HFFc6 (cell line): ENCODE measurements at places on chromosomes 1 and 21. TPM values are rescaled to one million over a fixed set of nuclear protein-coding genes. Genes with fewer than 3 reads are reported as not detected.
A peak's percentile ranks its signal among the peaks of the same experiment; 100 is the strongest.

RAB7B gene
- 1.6 to 5.8 TPM (median 3.3 TPM) in 3 replicates for total RNA-seq

- H3K4me3 ChIP-seq, result no peak overlapping the region
- DNase-seq, result no peak
- no peak overlapping the region for H3K27ac ChIP-seq
- peaks cover 1% of the 10 kb centered on the region; the same call in 1 of the 2 replicates for H3K27me3 ChIP-seq
- H3K36me3 ChIP-seq, result no peaks in the 10 kb centered on the region
Observed at GRCh38 chr21:34612056-34612455, 2.9 kb downstream of the RCAN1 start.

GRCh38 chr1:42674682-42675081, 7.5 kb upstream of the YBX1 start:
- peaks cover 19% of the 10 kb centered on the region for H3K4me1 ChIP-seq
- no peak overlapping the region for H3K4me3 ChIP-seq
- H3K27ac ChIP-seq, result no peak overlapping the region
- DNase-seq, result no peak
- H3K36me3 ChIP-seq, result peaks cover 10% of the 10 kb centered on the region

CTTNBP2NL gene
- 74.3 to 79.9 TPM (median 76.2 TPM) in 3 replicates for total RNA-seq

GABRD gene
- total RNA-seq, result not detected in 3 replicates

KRTAP10-11 gene
- total RNA-seq, result not detected in 3 replicates

LCE2B gene
- total RNA-seq, result not detected in 3 replicates

SHISA4 gene
- 39.3 to 57.1 TPM (median 49.6 TPM) in 3 replicates for total RNA-seq

GRCh38 chr21:44848821-44849521, 24.5 kb downstream of the PTTG1IP start:
- no peak overlapping the region for H3K27ac ChIP-seq
- peaks cover 6% of the 10 kb centered on the region for H3K27me3 ChIP-seq
- no peak for DNase-seq

- peaks cover 12% of the 10 kb centered on the region; the same call in 1 of the 2 replicates for H3K36me3 ChIP-seq
- DNase-seq, result no peak
Observed at GRCh38 chr1:200386416-200386815, 23.4 kb downstream of the ZNF281 start.

PIGR gene
- 0.26 and 0.39 TPM in 2 replicates for total RNA-seq

CCDC27 gene
- not detected in 2 replicates for total RNA-seq

GRCh38 chr1:38061883-38062328, 15.3 kb upstream of the POU3F1 start:
- H3K27me3 ChIP-seq, result peaks cover 20% of the 10 kb centered on the region
- peaks cover 11% of the 10 kb centered on the region for H3K4me1 ChIP-seq
- H3K36me3 ChIP-seq, result no peaks in the 10 kb centered on the region
- H3K4me3 ChIP-seq, result no peak overlapping the region

DHDDS gene
- total RNA-seq, result 66.0 to 73.0 TPM (median 68.3 TPM) in 3 replicates

GRCh38 chr1:238099871-238100270, 209.1 kb upstream of the ZP4 start:
- no peak overlapping the region for H3K27ac ChIP-seq
- peaks cover 7% of the 10 kb centered on the region; the same call in 1 of the 2 replicates for H3K4me1 ChIP-seq
- peaks cover 8% of the 10 kb centered on the region for H3K36me3 ChIP-seq
- H3K4me3 ChIP-seq, result no peak overlapping the region
- peak; percentile 7 for DNase-seq

NID1 gene
- 95.0 to 115 TPM (median 96.2 TPM) in 3 replicates for total RNA-seq

GRCh38 chr1:153293480-153293775, 19.3 kb downstream of the PGLYRP3 start:
- no peak overlapping the region for H3K27ac ChIP-seq
- no peak overlapping the region for H3K4me3 ChIP-seq
- no peaks in the 10 kb centered on the region for H3K36me3 ChIP-seq
- peaks cover 14% of the 10 kb centered on the region for H3K27me3 ChIP-seq

DNA sequence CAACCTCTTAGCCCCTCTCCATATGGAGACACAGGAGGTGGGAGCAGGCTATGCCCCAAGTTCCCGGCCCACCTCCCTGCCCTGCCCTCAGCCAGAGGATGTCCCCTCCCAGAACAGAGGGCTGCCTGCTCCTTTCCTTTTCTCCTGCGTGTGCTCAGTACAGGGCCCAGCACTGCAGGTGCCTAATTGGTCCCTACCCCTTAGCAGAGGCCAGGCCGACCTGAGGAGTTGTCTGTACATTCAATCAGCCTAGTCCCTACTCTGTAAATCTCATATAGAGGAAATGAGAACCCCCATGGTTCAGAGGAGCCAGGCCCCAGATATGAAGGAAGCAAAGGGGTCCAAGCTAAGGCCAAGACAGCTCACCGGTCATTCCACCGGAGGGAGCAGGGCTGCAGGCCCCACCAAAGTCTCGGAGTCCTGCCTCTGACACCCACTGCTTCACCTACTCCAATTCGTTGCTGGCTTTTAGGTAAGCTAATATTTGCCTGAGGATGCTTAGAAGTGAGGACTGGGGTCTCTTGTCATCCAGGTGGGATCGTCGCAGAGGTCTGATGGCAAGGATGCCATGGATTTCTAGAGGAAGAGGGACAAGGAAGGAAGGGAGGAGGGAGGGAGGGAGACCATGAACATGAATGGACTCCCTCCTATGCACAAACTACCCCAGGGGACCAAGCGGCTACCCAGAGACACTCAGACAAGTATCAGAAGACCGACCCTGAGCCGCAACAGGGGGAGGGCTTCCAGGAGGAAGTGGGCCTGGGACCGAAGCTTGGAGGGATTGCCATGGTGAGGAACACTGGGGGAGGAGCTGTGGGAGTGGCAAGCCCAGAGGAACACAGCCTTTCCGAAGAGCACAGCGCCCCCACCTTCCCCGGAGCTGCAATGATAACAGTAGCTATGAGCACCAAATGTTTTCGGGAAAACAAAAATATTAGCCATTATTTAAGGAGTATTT, 30.4 kb upstream of the FOXO6 start:
- H3K4me3 ChIP-seq, result no peak overlapping the region
- DNase-seq, result no peak
- peaks cover 6% of the 10 kb centered on the region for H3K36me3 ChIP-seq
- peaks cover 4% of the 10 kb centered on the region for H3K27me3 ChIP-seq
- peaks cover 10% of the 10 kb centered on the region for H3K4me1 ChIP-seq

DNA sequence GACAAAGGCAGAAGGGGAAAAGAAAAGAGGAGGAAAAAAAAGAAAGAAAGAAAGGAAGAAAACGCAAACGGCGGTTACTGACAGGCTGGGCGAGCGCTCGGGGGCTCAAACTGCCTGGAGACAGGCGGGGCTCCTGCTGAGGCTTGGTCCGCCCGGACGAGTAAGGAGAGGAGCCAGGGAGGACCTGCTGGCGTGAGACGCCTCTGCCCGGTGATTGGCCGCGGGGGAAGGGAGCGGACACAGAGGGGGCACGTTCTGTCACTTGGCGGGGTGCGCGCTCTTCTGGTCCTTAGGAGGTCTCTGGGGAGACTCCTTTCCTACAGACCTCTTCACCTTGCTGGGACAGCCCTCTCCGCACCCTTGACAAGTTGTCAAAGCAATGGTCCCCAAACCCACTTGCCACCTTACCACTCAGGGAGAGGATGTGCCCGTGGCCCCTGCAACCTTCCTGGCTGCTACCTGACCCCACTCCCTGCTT, 791 bp upstream of the PIK3R3 start:
- peaks cover 71% of the 10 kb centered on the region for H3K4me1 ChIP-seq
- no peak for DNase-seq
- H3K27me3 ChIP-seq, result peaks cover 7% of the 10 kb centered on the region
- H3K27ac ChIP-seq, result peak overlapping the region; percentile 100
- H3K36me3 ChIP-seq, result no peaks in the 10 kb centered on the region

- H3K36me3 ChIP-seq, result no peaks in the 10 kb centered on the region
- H3K27ac ChIP-seq, result no peak overlapping the region
- peaks cover 6% of the 10 kb centered on the region; the same call in 1 of the 2 replicates for H3K4me1 ChIP-seq
Observed at GRCh38 chr1:100343897-100344296, 8.4 kb upstream of the CDC14A start.

GRCh38 chr1:39635205-39635870, 4.1 kb downstream of the HEYL start:
- no peak overlapping the region for H3K27ac ChIP-seq
- no peaks in the 10 kb centered on the region for H3K4me1 ChIP-seq
- no peaks in the 10 kb centered on the region for H3K36me3 ChIP-seq
- peaks cover 62% of the 10 kb centered on the region for H3K27me3 ChIP-seq
- no peak for DNase-seq

DNA sequence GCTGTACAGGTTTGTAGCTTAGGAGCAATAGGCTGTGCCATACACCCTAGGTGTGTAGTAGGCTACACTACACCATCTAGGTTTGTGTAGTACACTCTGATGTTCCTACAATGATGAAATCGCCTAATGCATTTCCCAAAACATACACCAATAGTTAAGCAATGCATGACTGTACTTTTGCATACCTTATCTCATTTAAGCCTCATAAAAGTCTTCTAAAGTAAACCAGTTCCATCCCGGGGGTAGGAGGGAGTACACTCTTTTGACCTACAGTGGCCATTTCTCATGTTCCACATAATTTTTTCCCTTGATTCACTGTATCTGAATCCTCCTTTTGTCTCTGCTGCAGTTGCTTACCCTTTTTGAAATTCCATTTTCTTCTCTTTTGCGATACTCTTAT, 12.2 kb downstream of the TRMT13 start:
- H3K36me3 ChIP-seq, result peaks cover 20% of the 10 kb centered on the region
- peaks cover 13% of the 10 kb centered on the region for H3K4me1 ChIP-seq
- peak; percentile 7 for DNase-seq

- H3K4me1 ChIP-seq, result peaks cover 2% of the 10 kb centered on the region
- no peak for DNase-seq
- H3K4me3 ChIP-seq, result no peak overlapping the region
- no peak overlapping the region for H3K27ac ChIP-seq
Observed at GRCh38 chr1:1900883-1901640, 10.2 kb upstream of the GNB1 start.

DVL1 gene
- 74.4 to 102 TPM (median 75.2 TPM) in 3 replicates for total RNA-seq

FMO2 gene
- total RNA-seq, result not detected in 3 replicates

GRCh38 chr1:64599242-64599641, 129.3 kb downstream of the CACHD1 start:
- peaks cover 39% of the 10 kb centered on the region for H3K4me1 ChIP-seq
- H3K36me3 ChIP-seq, result peaks cover 4% of the 10 kb centered on the region; the same call in 1 of the 2 replicates
- H3K27ac ChIP-seq, result no peak overlapping the region
- no peak for DNase-seq
